ENCODE measurements at places on chromosomes 3 and 15.

- DNase-seq, result no peak
These were observed 56.0 kb upstream of the MITF start for GRCh38 chr3:69683082-69683806.

- no peak for DNase-seq
These were observed 344.7 kb upstream of the TPRG1 start for GRCh38 chr3:188827103-188827502.

GRCh38 chr15:60444289-60444912 lies 34.5 kb downstream of the ICE2 start:
- DNase-seq, result no peak

DNA sequence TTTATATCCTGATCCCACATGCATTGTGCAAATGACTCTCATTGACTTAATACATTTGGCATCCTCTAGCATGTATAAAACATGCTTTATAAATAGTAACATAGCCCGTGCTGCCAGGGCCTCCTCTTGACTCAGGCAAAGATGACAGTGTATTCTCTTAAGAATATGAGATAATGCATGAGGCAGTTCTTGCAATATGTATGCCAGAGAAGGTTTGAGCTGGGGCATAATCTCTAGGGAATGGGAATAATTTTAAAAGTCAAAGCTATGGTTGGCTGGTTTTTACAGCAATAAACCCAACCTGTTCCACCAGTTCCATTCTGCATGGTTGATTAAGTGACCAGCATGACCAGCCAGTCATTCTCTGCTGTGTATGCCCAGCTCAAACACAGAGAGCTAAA lies 179.0 kb upstream of the PFN2 start:
- DNase-seq, result no peak

DNA sequence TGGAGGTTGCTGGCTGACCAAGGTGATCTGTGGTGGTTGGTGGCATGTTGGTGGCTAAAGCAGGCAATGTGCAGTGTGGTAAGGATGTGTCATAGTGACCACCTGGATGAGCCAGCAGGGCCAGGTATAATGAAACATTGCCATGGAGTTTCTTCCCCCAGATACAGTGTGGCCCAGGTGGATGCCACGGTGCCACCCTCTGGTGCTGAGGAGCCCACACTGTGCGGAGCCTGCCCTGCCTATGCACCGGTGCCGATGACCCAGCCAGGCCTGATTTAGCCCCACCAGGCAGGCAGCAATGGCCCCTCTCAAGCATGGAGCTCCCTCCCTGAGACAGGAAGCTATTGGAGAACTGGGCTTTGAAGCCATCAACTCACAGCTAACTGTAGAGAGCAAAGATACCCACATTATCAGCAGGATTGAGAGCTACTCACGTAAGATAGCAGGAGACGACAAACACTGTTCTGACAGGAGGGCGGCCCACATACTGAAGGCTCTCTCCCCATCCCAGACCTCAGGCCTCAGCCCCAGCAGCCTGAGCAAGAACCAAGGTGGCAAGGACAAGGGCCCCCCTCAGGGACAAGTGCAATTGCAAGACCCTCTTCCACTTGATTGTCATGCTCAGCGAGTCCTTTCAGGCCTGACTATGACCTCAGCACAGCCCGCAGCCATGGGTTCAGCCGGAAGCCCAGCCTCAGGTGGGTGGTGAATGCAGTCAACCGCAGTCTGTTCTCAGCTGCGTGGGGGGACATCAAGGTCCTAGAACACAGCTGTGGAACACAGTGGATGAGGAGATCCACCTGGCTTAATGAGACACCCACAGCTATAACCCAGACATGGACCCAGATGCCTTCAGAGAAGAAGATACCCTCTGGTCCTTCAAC lies 82.8 kb upstream of the CDV3 start:
- peak; percentile 10 for DNase-seq

- no peak for DNase-seq
These were observed 449.0 kb upstream of the LMCD1 start for GRCh38 chr3:8052659-8053058.

GRCh38 chr3:15326037-15326436 lies 6.3 kb downstream of the SH3BP5 start:
- DNase-seq, result no peak

DNA sequence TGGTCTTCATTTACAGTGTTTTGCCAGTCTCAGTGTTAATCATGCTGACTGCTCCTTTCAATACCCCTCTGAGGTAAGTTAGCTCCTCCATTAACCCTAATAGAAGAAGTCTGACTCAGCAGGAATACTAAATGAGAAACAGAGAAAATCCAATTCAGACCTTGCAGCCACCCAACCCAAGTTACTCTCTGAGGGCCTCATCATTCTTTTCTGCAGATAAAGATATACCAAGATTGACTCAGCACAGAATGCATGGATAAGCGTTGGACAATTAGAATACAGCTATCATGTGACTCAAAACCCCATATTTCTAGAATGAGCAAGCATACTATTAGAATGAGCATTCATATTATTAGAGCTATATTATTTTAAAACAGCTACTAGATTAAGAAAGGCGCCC lies 389.1 kb upstream of the SGO1 start:
- DNase-seq, result no peak

DNA sequence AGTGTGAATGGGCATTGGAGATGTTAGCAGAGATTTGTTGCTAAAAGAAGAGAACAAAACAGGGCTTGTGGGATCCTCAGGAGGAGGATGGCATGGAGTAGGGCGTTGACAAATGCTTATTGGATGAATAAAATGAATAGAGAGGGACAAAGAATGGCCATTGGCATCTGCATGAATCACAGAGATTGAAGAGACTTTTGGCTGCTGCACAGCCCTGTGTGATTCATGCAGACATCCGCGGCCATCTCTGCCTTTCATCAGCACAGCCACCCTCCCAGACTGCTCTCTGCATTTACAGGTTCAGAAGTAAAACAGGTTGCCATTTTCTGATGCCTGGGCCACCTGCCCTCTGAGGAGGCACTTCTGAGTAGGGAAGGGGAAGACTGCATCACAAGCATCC lies 397.9 kb downstream of the EPHB1 start:
- DNase-seq, result no peak

DNA sequence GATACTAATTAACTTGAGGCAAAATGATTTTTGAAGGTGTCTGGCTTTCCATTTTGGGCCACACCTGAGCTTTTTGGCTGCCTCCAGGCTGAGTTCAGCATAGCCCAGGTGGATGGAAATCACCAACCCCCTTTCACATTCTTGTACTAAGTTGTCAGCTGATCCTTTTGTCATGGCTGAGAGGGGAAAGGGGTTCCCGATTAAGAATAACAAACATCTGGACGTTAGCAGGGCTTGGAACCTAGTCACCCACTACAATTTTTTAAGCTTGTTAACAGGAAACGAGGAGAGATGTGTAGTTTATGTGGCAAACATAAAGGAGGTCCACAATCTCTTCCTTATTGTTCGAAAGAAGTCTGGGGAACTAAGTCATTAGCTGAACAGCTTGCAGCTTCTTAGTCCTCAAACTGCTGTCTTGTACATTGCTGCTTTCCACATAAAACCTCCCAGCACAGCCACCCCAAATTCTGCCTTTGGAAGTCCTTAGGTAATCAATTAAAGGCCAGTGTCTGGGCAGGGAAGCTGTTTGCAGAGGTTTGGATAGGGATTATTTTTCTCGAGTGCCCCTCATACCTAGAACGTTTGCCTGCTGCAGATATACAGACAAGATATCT lies 5.0 kb downstream of the NR2F2 start:
- DNase-seq, result no peak

DNA sequence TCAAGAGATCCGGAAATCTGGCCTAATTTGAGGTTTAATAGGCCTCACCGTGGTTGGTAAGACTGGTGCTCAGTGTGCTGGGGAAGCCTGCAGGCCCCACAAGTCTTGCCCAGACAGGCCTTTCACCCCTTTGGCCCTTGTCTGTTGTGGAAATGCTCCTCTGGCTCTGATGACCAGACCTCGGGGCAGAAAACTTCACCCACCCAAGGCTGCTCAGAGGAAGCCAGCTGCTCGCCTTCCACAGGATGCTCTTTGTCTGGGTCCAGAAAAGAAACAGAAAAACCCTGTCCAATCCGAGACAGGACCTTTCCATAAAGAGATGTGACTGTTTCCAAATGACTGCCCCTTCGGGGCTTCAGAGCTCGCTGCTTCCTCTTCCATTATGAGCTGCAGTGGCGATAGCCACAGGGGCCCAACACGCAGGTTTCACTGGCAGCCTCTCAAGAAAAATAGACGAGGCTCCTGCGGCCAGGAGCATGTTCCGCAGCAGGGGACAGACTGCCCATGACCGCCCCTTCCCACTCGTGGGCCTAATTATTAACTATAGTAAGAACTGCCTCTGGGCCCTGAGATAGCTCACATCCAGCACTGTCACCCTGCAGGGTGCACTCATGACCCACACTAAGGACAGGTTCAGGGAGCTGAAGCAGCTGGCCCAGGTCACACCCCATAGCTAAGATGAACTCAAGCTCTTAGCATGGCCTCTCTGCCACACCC lies 6.8 kb upstream of the SNX22 start:
- no peak for DNase-seq

GRCh38 chr3:167304077-167304476 lies 76.0 kb downstream of the ZBBX start:
- no peak for DNase-seq

DNA sequence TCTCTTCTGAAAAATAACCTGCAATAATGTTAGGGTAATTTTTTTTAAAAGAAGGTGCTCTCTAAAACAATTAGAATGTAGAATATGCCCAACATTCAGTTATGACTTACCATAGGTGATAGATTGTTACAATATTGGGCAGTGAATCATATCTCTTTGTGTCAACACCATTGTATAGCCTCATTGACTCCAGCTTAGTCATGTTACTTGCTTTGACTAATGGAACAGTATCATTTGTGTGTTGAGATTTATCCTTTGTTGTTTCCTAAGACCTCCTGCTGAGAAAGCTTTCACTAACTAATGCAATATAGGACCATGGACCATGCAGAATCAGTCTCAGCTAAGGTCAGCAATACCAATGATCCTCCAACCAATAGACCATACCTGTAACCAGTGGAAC lies 1106.4 kb downstream of the SI start:
- no peak for DNase-seq

- DNase-seq, result no peak
These were observed 111.5 kb upstream of the MEF2A start for GRCh38 chr15:99454107-99454809.

- DNase-seq, result no peak
These were observed 9.2 kb upstream of the SEMA4B start for GRCh38 chr15:90191794-90192509.

- DNase-seq, result no peak
These were observed 32.4 kb downstream of the TRIM71 start for GRCh38 chr3:32850226-32850625.

DNA sequence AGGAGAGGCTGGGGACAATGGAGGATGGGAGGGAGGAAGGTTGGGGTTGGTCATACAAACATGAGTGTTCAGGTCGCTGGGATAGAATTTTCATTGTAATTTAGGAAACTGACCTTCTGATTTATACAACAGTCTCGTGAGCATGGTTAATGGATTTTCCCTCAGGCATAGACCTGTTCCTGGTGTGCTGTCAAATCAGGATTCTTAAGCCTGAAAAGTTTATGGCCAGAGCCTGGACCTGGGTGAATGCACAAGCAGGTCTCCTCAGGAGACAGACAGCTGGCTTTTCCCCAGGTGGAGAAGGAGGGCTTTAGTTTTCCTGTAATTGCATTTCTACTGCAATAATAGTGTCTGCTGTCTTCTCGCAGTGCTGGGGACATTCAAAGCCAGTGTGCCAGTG lies 338.0 kb downstream of the SHQ1 start:
- no peak for DNase-seq

- DNase-seq, result no peak
These were observed 48.5 kb upstream of the SLC12A8 start for GRCh38 chr3:125261031-125261430.

DNA sequence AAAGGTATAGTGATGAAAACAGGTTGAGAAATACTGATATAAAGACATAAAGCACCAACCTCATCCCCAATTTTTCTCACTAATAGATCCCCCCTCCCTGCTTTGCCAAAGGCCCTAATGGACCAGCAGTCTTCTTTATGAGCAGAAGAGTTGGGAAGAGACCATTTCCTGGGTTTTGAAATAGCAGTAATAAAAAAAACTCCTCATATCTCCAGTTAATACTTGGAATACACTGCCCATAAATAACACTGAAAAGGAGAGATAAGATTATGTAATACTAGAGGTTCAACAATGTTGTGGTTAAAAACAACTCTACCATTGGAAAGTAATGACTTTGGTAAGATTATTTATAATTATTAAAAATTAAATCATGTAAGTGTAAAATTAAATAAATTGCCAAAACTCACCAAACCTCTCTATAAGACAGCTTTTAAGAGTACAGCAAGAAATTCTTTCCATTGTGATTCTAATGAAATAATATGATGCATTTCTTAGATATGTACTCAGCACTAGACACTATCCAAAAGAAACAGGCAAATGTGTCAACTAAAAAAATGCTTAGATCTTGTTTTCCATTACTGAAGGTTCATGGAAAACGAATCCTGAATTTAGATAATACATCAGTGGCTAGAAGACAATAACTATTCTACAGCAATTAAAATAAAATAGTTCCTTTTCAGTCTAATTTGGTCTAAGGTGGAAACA lies 88.2 kb downstream of the FAIM start:
- no peak for DNase-seq

- DNase-seq, result no peak
These were observed 91.6 kb downstream of the FLNB start for GRCh38 chr3:58099865-58100264.

- no peak for DNase-seq
These were observed 60.9 kb downstream of the ST8SIA2 start for GRCh38 chr15:92454555-92455105.

GRCh38 chr15:70156671-70157271 lies 59.1 kb upstream of the TLE3 start:
- DNase-seq, result no peak

Measured in effector memory CD8-positive, alpha-beta T cell (primary cell).